Lower leg skin (tissue), 4 donors: ENCODE measurements at places on chromosomes 1 and 21. TPM values are rescaled to one million over a fixed set of nuclear protein-coding genes. Genes with fewer than 3 reads are reported as not detected.

HHAT gene
- 8.8 TPM for total RNA-seq

ZFP69 gene
- 2.1 TPM for total RNA-seq

BARHL2 gene
- total RNA-seq = not detected

C4BPA gene
- total RNA-seq = not detected
